Thyroid gland (tissue), 4 donors: ENCODE measurements at places on chromosomes 4 and X. TPM values are rescaled to one million over a fixed set of nuclear protein-coding genes. Genes with fewer than 3 reads are reported as not detected.

DNA sequence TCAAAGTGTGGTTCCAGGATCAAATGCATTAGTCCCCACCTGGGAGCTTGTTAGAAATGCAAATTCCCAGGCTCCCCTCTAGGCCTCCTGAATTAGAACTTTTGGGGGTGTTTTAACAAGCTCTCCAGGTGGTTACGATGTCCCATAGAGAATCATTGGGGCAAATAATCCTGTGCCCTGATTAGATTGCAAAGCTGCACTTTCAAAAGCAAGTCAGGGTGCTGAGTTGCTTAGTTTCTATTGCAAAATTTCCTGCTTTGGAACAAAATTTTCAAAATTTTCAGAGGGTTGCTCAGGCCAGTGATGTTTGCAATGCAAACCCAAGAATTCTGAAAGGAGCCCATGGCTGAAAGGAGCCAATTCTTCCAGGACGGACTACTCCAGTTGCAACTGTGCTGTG is 71.0 kb downstream of the MGST2 start:
- H3K27me3 ChIP-seq, result no peaks in the 10 kb centered on the region
- no peaks in the 10 kb centered on the region for H3K36me3 ChIP-seq
- no peak overlapping the region for H3K27ac ChIP-seq
- DNase-seq, result no peak
- H3K4me1 ChIP-seq, result peaks cover 37% of the 10 kb centered on the region

- DNase-seq, result no peak
- H3K36me3 ChIP-seq, result no peaks in the 10 kb centered on the region
- H3K4me3 ChIP-seq, result no peak overlapping the region
- no peaks in the 10 kb centered on the region for H3K27me3 ChIP-seq
- H3K4me1 ChIP-seq, result peaks cover 6% of the 10 kb centered on the region
These were observed 332.2 kb downstream of the DHX15 start for GRCh38 chr4:24252121-24252520.

The FGF5 gene
- not detected for total RNA-seq

DNA sequence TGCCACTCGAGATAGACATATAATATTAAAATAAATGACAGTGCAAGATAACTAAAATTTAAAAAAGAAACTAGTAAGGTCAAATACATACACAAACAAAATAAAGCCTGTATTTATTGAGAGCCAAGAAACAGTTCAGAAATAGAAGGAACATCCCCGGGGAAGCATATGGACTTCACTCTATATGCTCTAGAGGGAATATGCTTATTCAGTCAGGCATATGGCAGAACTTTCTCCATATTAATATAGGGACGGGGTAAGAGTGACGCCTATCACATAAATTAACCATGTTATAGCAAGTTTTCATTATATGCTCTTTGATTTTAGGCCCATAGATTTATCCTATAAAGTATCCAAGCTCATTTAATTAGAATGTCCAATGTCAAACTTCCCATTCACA is 56.7 kb upstream of the EFHC2 start:
- no peak for DNase-seq
- H3K36me3 ChIP-seq, result no peaks in the 10 kb centered on the region
- no peaks in the 10 kb centered on the region for H3K4me1 ChIP-seq
- H3K27ac ChIP-seq, result no peak overlapping the region

GRCh38 chrX:137565921-137566745 is at the start of gene ZIC3:
TSS of gene ZIC3 (plus strand) at chrX:137566127. CDS start at chrX:137566692, 565 bp downstream.
- H3K4me3 ChIP-seq, result peak within 1 kb of the TSS; percentile 26
- H3K4me1 ChIP-seq, result peaks cover 7% of the 10 kb centered on the region
- H3K27ac ChIP-seq, result no peak within 1 kb of the TSS

The MID2 gene
- total RNA-seq, result 37.9 TPM
